ENCODE measurements at places on chromosomes 1 and 21. TPM values are rescaled to one million over a fixed set of nuclear protein-coding genes. Genes with fewer than 3 reads are reported as not detected.
A peak's percentile ranks its signal among the peaks of the same experiment; 100 is the strongest.

DNA sequence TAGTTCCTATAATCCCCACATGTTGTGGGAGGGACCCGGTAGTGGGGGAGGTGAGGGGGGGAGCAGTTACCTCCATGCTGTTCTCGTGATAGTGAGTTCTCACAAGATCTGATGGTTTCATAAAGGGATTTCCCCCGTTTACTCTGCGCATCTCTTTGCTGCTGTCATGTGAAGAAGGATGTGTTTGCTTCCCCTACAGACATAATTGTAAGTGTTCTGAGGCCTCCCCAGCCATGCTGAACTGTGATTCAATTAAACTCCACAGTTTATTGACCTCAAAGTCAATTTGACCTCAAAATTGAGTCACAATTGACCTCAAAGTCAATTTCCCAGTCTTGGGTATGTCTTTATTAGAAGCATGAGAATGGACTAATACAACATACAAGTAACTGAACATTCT lies 19.7 kb downstream of the DPH5 start:
- no peak for DNase-seq

The E2F2 gene
- total RNA-seq = 1.3 TPM

DNA sequence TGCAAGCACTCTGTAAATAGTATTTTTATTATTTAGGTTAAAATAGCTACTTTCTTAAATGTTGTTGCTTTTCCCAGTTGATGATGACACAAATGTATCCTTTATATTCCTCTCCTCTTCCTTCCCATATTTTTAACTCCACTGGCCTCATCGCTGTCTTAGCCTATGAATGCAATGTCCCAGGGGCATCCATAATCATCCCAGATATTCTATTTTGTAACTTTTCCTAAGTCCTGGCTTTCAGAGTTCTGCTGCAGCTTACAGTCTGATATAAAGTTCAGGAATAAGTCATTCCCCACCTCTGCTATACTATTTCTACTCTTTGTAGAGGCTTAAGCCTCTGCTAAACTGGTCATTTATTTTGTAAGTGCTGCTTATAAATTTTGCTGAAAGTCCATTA lies 58.3 kb downstream of the ASTN1 start:
- DNase-seq = no peak

- no peak for DNase-seq
These were observed 22.6 kb upstream of the TNFRSF1B start for GRCh38 chr1:12144236-12144635.

DNA sequence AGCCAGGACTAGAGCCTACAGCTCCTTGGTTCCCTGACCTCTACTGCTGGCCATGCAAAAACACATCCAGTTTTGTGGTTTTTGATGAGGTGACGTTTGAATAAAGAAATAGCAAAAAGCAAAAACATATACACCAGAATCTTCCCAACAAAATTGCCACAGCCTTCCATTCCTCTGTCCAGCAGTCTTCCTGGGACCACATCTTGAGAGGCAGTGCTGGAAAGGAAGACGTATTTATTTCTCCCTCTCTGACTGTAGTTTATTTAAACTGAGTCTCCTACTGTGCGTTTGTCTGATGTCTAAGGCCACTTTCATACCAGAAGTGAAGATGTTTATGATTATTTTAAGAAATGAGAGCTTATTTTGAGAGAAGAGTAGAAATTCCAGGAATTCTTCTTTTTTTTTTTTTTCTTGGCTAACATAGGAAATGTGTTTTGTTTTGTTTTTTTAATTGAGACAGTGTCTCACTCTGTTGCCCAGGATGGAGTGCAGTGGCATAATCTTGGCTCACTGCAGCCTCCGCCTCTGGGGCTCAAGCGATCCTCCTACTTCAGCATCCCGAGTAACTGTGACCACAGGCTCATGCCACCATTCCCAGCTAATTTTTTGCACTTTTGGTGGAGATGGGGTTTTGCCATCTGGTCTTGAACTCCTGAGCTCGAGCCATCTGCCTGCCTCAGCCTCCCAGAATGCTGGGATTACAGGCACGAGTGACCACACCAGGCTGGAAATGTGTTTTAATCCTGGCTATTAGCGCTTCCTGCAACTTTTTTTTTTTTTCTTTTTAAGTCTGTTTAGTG lies 118.5 kb downstream of the ITSN1 start:
- DNase-seq = no peak

DNA sequence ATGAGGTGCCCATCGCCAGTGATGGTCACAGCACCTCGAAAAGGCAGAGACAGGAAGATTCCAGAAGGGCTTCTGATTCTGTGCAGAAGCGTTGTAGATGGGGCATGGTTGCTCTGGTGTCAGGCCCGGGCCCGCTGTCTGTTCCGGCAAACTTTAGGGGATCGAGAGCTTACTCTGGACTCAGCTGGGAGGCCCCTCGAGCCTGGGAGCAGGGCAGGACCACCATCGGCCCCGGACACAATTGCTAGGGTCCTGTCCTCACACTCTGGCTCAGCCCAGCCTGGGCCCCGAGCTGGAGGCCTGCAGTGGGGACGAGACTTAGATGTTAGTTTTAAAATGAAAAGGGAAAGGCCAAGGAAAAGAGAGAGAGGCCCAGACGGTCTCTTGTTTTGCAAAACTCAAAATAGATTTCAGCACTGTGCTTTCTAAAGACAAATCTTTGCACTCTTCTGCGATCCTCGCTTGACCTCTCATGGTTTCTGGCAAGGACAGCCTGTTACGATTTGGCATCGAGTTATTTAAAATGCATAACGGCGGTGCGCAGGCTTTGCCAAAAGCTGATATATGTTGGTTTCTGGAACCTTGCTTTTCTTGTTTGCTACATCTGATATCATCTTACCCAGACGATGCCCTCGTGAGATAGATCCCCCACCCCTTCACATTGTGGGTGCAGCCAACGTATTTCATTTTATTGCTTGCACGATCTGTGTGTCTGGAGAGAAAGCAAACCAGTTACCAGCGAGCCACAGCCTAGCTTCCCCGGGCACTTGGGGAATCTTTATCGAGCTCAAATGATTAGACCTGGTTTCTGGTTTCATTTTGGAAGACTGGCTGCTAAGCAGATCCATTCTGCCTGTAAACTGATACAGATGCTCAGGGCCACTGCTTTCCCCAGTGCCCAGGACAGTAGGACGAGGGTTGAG lies 58.0 kb downstream of the PRDM16 start:
- no peak for DNase-seq

The LINGO4 gene
- total RNA-seq = not detected

- DNase-seq = no peak
These were observed 162.2 kb downstream of the DPYD start for GRCh38 chr1:97758541-97759057.

- no peak for DNase-seq
These were observed 1.6 kb downstream of the COG2 start for GRCh38 chr1:230643908-230644307.

DNA sequence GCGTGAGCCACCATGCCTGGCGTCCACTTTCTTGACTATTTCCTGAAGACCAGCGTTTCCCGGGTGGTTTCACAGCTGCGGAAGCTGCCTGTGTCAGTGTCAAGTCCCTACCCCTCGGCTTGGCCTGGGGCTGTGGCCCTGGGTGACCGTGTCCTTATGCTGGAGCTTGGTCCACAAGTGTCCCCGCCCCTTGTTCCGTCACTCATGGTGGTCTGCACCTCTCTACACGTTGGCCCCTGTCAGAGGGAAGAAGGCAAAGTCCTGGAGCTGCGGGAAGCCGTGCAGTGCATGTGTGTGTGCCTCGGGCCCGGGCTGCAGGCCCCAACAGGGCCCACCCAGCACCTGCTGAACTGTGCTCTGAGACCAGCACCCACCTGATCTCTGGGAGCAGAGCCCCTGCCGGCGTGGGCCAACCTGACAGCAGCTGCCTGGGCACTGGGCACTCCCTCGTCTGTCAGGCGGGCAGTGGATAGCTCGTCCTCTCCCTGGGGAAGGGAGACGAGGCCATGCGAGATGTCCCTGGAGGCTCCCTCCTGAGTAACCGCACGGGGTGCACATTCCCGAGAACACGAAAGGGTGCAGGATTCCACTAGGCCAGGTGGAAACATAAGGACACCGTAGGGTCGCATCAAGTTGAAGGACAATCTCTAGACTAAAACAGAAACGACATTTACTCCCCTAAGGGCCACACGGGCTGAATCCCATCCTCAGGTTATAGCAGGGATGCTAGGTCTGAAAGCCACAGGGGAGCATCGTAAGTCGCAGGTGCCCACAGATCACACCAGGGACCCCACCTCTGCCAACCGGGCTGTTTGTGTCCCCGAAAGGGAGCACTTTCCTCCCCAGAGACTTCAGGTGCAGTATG lies 2.4 kb upstream of the C1orf159 start:
- DNase-seq = no peak

DNA sequence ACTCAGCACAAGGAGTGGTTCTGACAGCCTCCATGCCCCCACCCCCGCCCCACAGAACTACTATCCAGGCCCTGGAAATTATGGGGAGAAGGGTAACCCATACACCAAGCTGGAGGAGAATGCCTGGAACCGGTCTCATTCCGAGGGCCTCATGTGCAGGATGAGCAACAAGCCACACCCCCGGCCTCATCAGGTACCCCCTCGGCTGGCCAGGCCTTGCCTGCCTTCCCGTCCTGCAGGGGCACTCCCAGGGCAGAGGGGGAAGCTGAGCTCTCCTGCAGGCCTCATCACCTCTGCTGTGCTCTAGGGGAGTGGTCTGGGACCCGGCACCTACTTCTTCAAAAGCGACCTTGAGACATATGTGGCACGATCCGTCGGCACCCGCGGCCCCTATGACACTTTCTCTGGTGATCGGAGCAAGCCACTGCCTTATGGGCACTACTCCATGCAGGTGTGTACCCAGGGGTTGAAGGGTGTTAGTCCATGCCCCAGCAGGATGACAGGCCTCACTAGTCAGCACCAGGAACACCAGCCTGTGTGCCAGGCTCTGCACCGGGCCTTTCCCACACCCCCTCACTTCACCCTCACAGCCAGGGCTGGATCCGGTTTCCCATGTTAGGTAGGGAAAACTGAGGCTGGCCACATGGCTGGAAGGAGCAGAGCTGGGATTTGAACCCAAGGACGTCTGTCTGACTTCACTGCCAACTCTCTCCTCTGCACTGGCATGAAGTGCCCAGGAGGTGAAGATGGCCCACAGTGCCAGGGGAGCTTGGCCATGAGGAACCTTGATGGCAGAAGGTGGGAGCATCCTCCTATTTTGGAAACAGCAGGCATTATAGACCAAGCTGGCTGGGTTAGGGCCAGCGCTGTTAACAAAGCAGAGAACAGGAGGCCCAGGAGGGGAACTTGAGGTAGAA lies 10.9 kb upstream of the TTC22 start:
- DNase-seq = peak; percentile 82

GRCh38 chr1:180954005-180954800 lies 41.5 kb downstream of the KIAA1614 start:
- DNase-seq = no peak

The PRAMEF15 gene
- not detected for total RNA-seq
